ENCODE measurements at places on chromosomes 4 and X. TPM values are rescaled to one million over a fixed set of nuclear protein-coding genes. Genes with fewer than 3 reads are reported as not detected.

Gene MUC7
- not detected for polyA plus RNA-seq

Gene MTNR1A
- 2.0 TPM for polyA plus RNA-seq

Gene GAGE1
- not detected for polyA plus RNA-seq

Gene HERC5
- 5.8 TPM for polyA plus RNA-seq

Gene TMEM47
- 39.0 TPM for polyA plus RNA-seq

Gene DTHD1
- not detected for polyA plus RNA-seq

Gene RS1
- not detected for polyA plus RNA-seq

Gene AFP
- polyA plus RNA-seq: 746 TPM

Gene TIGD2
- 11.8 TPM for polyA plus RNA-seq

GRCh38 chrX:153416781-153417450, 5.6 kb downstream of the ZFP92 start:
- no peak for DNase-seq

- DNase-seq: no peak
These were observed 230.6 kb upstream of the PSAPL1 start for GRCh38 chr4:7665321-7665720.

- no peak for DNase-seq
These were observed 295.9 kb upstream of the CASK start for GRCh38 chrX:42219231-42219630.

- DNase-seq: no peak
These were observed 5.3 kb upstream of the PDLIM3 start for GRCh38 chr4:185540487-185541120.

DNA sequence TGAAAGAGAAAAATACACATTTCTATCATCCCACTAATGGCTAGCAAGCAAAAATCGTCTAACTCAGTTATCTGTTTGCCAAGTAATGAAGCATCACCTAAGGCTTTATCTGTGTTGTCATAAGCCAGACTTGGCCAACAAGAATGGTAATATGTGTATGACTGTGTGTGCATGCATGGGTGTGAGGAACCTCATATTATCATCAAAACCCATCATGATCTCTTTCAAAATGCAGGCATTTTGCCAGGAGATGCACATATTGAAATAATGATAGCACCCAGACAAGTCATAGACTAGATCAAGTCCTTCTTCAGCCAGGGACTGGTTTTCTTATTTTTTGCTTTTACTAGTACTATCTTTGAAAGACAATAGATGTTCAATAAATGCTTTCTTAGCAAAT, 172.5 kb upstream of the FMR1 start:
- DNase-seq: no peak

GRCh38 chrX:53711436-53711835, 24.9 kb upstream of the HUWE1 start:
- DNase-seq: no peak

DNA sequence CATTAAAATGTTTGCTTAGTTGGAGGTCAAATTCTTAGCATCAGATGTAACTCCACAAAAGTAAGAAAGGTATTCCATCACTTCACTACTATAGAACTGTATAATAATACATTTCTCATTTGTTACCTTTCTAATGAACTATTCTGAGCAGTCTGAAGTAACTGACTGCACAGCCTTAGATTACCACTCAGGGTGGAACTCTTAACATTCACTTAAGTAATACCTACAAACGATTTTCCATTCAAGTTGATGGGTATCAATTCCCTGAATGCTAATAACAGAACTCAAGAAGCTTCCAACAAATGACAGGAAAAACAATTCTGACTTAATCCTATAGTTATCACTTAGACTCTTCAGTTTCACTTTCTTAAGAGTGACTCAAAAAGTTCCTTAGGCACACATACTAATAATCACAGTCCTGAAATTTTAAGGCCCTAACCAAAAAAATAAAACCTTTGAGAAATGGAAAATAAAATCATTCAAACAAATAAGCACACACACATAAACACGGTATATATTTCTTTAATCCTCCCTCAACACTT, 20.9 kb downstream of the HNRNPD start:
- DNase-seq: no peak

GRCh38 chr4:54999003-54999402, 126.4 kb downstream of the KDR start:
- no peak for DNase-seq

DNA sequence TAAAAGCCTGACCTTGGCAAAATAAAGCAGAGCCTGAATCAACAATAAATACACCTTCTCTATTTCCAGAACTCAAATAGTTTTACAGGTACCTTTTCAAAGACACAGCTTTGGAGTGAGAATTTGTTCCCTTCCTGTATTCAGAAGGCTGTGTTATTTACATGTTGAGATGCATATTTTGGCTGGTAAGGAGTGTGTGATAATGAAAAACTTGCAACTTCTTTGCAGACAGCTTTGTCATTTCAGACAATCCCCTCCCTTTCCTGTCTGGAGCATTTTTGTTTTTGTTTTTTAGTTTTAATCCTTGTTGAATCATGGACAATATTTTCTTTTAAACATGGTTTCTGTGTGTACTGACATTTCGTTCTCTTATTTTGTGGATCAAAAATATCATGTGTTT, 493.8 kb downstream of the FAT4 start:
- no peak for DNase-seq

DNA sequence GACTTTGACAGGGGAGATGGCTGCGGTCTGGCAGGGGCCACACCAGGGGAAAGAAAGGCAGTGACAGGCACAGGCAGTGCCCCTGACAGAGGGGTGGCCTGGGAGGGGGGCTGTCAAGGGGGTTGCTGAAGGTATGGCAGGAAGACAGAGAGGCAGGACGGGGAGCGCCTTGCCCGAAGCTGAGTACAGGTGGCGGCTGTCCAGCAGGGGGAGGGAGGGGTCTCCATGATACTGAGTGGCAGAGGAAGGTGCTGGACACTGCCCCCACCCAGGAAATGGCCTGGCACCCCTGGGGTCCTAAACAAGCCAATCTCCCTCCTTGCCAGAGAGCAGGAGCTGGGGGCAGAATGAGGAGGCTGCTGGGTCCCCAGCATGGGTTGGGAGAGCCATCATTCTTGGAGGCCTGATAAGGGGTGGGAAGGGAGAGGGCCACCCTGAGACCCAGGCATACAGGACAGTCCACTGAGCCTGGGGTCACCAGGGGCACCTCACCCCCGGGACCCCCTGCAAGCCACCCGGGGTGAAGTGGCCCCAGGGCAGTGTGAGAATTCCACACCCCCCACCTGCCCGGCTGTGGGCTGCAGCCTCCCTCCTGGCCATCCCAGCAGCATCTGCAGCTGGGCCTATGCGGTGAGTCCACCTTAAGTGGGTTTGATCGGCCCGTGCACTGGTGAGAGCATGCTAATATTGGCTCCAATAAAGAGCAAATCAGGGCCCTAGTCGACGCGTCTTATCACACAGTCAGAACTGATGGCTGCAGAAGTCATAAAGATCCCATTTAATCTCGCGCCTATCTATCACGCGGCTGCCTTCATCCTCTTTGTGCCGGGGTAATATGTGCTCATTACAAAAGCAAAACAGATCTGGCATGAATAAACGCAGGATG, 108.5 kb downstream of the FAM53A start:
- no peak for DNase-seq

GRCh38 chr4:112234952-112235609, 3.5 kb downstream of the AP1AR start:
- DNase-seq: peak; percentile 52

GRCh38 chr4:166277853-166278252, 404.8 kb downstream of the TLL1 start:
- no peak for DNase-seq

GRCh38 chrX:104151037-104151436, 5.8 kb downstream of the SLC25A53 start:
- no peak for DNase-seq

GRCh38 chrX:12304261-12304660, 166.0 kb downstream of the FRMPD4 start:
- no peak for DNase-seq

DNA sequence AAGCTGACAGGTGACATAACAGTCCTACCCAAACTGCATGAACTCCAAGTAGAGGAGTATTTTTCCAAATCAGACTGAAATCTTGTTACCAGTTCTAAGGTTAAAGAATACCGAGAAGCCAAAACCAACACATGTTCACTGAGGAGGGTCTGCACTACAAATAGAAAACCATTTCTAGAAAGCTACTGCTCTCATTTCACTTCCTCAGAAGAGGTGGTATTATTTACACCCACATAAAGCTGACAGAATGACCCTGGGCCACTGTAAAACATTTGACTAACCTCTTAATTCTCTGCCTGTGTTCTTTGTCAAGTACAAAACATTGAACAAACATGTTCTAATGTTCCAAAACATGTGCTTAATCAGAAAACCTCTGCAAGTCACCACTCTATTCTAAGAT, 95.8 kb downstream of the IQCM start:
- no peak for DNase-seq

GRCh38 chrX:42577936-42578470, 200.0 kb downstream of the PPP1R2C start:
- no peak for DNase-seq

DNA sequence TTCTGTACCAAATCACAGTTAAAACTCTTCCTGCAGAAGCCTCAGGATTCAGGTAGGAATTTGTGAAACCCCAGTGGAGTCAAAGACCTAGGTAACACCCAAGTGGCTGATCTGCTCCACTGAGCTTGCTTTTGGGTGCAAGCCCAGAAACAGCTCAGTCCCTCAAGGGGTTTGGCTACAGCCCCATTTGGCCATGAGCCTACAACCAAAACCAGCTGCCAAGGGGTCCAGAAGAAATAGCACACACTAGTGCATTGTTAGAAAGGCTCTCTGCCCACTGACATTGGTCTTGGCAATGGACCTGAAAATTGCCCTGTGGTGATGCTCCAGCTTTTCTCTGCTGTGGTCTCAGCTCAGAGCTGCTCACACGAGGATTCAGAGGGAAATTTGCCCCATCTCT, 577.4 kb upstream of the INTU start:
- DNase-seq: no peak

DNA sequence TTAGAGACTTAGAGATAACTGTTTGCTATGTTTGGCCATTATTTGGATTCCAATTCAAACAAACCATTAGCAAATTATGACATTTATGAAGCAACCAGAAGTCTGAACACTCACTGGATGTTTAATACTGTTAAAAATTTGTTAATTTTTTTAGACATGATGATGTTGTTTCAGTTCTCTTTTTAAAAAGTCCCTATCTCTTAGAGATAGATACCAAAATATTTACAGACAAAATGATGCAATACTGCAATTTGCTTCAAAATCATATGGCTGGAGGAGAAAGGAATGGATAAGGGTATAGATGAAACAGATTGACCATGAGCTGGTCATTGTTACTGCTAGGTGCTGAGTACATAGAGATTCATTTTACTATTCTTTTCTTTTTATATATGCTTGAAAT, 534.6 kb downstream of the BCOR start:
- no peak for DNase-seq

- DNase-seq: no peak
These were observed 83.5 kb upstream of the SPRY1 start for GRCh38 chr4:123312951-123313592.

- DNase-seq: no peak
These were observed 25.5 kb downstream of the SMIM14 start for GRCh38 chr4:39613093-39613656.

GRCh38 chr4:133596459-133596858, 447.4 kb downstream of the PCDH10 start:
- no peak for DNase-seq

All from right renal cortex interstitium (tissue), 3 donors.